ENCODE measurements at places on chromosomes 12 and 14. TPM values are rescaled to one million over a fixed set of nuclear protein-coding genes. Genes with fewer than 3 reads are reported as not detected.
A peak's percentile ranks its signal among the peaks of the same experiment; 100 is the strongest.

The TGFB3 gene
- total RNA-seq = 56.8 TPM

DNA sequence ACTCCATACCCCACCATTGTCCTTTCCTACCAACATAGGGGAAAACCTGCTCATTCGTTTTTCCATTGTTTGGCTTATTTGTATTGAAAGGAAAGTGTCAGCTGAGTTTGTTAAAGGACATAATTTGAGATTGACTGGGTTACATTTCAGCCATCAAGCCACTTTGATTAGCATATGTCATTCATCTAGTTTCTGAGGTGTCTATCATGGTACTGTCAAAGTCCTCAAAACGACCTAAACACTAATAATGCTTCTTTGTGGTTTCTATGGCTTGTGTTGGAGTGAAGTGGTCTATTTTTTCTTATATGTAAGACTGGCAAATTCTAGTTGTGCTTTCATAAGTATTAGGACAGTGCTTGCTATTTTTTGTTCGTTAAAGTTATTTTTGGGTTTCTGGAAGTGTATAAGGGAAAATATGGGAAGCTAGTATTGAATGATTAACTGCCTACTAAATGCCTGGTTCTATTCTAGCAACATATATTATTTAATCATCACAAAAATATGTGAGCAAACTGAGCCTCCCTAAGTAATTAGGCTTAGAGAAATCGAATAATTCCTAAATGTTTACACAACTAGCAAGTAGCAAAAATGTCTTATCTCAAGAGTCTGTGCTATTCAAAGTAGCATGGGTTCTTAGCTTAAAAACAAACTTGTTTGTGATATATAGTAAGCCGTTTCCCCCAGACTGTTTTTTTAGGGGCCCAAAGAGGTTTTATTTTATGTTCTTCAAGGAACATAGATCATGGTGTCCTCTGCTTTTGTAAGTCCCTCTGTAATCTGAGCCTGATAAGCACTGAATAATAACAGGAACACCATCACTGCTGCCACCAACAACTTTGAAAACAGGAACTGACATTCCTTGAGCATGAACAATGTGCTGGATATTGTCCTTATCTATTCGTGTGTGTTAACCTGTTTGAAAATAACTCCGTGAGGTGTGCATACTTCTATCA is 67.1 kb downstream of the DERA start:
- no peak for DNase-seq

DNA sequence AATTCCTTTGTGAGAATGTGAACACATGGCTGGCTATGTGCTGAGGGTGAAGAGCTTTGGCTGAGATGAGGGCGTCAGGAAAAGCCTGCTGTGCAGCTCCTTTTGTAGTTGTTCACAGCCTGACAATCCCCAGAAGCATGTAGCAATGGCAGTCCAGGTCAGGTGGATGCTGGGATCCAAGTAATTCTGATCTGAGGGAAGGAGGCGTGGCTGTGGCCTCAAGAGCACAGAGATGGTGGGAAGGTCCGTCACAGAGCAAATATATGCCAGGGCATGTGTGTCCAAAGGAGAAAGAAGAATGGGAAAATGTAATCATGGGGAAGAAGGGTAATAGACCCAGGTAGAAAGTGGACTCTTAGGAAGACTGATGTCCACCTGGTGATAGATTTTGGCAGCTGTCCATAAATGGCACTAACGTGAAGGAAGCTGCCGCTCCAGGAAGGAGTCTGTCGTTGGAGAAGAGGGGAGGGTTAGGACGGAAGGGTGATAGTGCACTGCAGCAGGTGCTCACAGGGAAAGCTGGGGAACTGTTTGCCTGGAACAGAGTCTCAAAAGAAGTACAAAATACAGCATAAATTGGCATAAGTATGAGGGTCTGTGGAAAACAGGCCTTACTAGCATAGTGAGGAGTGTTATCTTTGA is 13.8 kb downstream of the MGST1 start:
- DNase-seq = no peak

The IL22 gene
- total RNA-seq = not detected

The ADAMTS20 gene
- total RNA-seq = not detected

The CLEC1A gene
- 7.7 TPM for total RNA-seq

- DNase-seq = no peak
Measured at GRCh38 chr12:96215919-96216273, 21.7 kb downstream of the ELK3 start.

GRCh38 chr12:96132819-96133218 is 61.4 kb upstream of the ELK3 start:
- DNase-seq = no peak

GRCh38 chr12:46517579-46517962 is 145.0 kb upstream of the SLC38A2 start:
- no peak for DNase-seq

The NPAS3 gene
- total RNA-seq = 3.6 TPM

The PTPRO gene
- 5.2 TPM for total RNA-seq

The ANG gene
- total RNA-seq = 38.9 TPM

DNA sequence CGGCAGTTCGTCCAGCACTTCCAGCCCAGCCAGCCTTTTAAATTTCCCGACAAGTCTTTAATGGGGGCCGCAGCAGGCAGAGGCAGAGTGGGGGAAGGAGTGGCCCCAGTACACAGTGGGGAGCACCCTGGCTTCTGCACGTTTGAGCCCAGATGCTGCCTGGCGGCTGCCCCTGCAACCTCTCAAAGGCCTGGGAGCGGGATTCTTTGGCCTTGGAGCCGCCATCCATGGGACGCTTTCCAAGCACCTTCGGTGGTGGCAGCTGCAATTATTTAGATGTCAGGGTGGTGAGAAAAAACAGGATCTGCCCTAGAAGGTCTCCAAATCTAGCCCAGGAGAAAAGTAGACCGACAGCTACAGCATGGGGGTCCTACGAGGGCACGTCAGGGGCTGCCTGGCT is 46.0 kb downstream of the FAM222A start:
- peak; percentile 33 for DNase-seq

GRCh38 chr12:96219700-96220206 is 25.6 kb downstream of the ELK3 start:
- DNase-seq = no peak

DNA sequence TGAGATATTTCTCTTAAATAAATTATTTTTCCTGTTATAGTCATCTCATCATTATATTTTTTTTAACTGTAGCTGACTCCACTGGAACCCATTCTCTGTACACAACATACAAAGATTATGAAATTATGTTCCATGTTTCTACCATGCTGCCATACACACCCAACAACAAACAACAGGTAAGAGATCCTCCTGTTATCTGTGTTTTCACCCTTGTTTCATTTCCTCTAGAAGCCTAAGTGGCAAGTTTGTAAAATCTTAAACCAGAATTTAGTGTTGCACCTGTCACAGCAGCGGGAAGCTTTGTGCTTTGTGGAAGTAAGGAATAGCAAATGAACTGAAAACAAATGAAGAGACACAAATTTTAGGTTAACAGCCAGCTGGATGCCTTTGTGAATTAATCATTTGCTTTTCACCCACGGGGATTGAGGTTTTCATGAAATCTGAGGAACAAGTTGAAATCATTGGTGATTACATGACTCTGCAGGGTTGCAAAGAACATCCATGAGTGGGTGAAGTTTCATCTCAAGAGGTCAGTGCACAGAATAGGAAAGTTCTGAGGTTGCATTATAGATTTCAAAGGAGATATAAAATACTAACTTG is 273.9 kb upstream of the RGS6 start:
- DNase-seq = no peak

DNA sequence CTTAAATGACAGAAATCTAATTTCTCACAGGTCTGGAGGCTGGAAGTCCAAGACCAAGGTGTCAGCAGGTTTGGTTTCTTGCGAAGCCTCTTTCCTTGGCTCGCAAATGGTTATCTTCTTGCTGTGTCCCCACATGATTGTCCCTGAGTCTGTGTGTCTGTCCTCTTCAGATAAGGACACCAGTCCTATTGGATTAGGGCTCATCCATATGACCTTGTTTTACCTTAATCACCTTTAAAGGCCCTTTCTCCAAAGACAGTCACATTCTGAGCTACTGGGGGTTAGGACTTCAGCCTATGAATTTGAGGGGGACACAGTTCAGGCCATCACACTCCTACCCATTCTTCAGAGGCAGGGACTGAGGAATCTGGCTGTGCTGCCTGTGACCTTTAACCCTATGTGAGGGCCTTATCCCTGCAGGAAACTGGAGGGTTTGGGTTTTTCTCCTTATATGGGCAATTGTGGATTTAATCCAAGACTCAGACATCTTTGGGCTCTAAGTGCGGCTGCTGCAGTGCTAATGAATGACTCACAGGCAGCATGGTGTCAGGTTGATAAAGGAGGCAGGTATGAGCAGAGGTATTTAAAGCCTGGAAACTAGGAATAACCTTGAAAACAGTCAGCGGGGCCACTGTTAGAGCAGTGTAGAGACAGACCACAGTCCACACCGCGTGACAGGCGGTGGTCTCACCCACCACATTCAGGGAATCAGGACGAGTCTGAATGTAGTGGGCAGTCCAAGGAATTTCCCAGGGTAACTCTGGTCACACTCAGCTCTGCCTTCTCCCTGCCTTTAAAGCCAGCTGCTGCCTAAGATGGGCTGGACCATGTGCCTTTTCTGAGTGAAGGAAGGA is 10.2 kb downstream of the TPCN1 start:
- DNase-seq = no peak

The TECPR2 gene
- total RNA-seq = 29.5 TPM

GRCh38 chr12:25110260-25110659 is 84.7 kb downstream of the DNAI7 start:
- DNase-seq = no peak

The UNC79 gene
- total RNA-seq = 0.13 TPM

DNA sequence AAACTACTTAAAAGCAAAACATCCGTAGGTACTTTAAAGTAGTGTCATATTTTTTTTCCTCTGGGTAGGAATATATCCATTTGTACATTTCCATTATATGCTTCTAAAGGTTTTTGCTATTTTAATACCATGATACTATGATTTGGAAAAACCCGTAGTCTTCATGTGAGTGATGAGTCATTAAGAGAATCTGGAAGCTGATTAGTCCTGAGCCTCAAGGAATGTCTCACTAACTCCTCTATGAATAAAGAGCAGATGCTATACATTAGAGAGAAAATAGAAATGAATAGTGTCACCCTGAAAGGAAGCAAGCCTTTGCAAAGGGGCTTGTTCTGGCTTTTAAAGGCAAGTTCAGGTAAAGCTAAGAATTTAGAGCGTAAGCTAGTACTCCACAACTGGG is 432.1 kb downstream of the CCDC91 start:
- no peak for DNase-seq

Measured in mesenteric fat pad (tissue), 1 donor.